Left renal cortex interstitium (tissue), 4 donors: ENCODE measurements at places on chromosomes 1 and 21. TPM values are rescaled to one million over a fixed set of nuclear protein-coding genes. Genes with fewer than 3 reads are reported as not detected.

- no peak for DNase-seq
These were observed 448.8 kb upstream of the VAMP3 start for GRCh38 chr1:7322283-7322785.

The HSPB7 gene
- 6.0 TPM for polyA plus RNA-seq

- no peak for DNase-seq
These were observed 26.8 kb downstream of the EIF4G3 start for GRCh38 chr1:21149855-21150432.

DNA sequence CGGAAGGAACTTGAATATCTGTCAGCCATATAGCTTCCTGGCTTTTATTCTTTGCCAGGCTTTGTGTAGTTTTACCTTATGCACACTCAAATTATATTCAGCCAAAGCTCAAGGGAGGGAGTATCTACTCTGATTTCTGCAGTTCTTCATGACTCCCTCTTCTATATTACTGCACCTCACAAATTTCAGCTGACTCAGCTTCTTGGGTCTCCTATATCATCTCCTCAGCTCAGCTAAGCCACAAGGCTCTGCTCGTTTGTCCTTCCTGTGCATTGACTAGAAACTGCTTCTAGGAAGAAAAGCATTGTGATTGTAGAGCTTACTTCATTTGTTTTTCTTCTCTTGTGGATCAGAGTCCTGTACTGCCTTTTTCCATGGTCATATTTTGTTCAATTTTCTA, 37.4 kb downstream of the BTBD8 start:
- DNase-seq = no peak

DNA sequence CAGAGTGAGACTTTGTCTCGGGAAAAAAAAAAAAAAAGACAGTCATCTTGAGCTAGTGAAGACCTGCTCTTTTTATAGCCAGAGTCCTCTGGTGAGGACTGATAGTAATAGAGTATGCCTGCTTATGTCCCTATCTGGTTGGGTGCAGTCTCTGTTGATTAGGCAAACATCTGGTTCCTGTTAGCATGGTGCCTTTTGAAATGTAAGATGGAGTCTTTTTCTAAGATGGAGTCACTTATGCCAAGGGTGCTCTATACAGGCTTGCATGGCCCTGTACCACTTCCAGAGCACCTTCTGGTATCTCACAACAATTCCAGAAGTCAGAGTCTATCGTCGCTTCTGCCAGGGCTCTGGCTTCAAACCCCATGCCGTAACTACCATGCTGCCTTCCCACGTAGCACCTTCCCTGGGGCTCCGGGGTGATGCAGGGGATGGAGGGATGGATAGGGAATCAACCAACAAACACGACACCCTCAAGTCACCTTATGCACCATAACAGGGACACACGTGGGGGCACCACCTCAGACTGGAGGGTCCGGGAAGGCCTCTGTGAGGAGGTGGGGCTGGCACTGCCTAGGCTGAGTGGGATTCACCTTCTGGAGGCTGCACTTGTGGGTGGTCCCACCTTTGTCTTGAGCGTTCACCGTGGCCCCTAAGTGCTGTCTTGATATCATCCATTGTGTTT, 11.6 kb upstream of the PADI6 start:
- DNase-seq = no peak

The AKR7A3 gene
- 3.3 TPM for polyA plus RNA-seq

DNA sequence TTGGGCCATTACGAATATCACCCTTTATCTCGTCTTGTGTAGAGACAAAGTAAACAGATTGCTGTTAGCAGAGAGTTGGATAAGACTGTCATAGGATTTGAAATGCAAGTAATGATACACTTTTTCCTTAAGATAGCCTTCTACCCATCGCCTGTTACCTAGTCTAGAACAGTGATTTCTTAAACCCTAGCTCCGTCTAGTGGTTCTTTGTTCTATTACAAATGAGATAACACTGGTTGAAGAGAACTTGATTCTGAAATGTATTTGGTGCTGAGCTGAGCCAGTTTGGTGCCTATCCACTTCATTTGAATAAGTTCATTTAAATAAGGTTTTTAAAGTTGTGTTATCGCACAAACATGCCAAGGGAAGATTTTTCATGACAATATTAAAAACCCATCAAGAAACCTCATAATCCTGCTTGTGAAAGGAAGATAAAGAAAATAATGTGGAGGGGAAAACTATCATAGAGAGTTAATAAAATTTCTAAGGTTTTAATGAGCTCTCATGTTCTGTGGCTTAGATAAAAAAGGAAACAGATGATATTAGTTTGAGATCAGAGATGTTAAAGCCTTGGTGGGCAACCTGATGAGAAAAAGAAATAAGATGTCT, 1.5 kb upstream of the KCNH1 start:
- no peak for DNase-seq

GRCh38 chr21:39137248-39138178, 45.7 kb downstream of the PSMG1 start:
- no peak for DNase-seq

DNA sequence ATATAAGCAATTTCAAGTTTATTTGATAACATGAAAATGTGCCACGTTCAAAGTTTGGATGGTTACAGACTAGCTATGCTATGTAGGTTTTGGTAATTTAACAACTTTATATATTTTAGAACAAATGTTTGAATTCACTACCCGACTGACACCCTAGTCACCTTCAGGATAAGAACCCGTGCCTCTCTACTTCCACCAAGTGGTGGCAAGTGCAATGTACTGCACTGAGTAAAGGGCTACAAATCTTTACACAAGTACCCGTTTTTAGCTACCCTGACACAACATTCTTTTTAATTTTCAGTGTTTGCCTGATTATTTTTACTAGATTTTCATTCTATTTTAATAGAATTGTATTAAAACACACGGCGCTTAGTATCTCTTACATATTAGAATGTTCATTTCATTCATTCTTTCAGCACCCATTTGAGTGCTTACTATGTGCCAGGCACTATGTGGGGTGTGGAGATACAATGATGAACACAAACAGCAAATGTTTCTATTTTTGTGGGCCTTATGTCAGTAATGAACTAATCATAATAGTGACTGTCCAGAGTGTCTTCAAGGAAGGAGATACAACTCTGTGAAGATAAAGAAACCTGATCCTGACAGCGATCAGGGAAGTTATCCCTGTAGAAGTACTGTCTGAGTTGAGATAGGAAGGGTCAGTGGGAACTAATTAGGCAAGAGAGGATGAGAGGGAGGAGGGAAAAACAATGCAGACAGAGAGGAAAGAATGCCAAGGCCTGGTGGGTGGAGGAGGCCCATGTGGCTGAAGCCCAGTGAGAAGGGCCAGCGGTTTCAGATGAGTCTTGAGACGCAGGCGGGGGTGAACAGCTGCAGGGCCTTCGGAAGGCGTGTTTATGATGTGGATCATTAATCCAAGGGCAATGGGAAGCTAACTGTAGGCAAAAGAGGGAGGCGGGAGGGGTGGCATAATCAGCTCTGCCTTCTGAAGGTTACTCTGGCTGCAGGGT, 3.8 kb downstream of the LCA5L start:
- no peak for DNase-seq

DNA sequence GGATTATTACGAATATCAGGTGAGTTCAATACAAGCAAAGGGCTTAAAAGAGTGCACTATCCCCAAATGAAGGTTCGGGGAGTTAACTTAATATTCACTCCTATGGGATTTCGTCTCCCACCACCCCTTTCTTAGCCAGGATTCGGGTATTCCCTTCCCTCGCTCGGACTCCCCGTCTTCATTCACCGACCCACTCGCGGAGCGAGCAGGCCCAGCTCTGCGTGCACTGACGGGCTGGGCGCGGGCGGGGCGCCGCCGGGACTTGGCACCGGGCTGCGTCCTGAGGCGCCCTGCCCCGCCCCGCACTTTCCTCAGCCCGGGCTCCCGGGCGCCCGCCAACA, 7.7 kb upstream of the MPZL1 start:
- no peak for DNase-seq

- no peak for DNase-seq
These were observed 8.9 kb downstream of the PTPN14 start for GRCh38 chr1:214542275-214543199.

GRCh38 chr1:86542631-86543030, 4.2 kb upstream of the CLCA4 start:
- no peak for DNase-seq

The HRNR gene
- polyA plus RNA-seq = 0.25 TPM

The GPR161 gene
- polyA plus RNA-seq = 19.1 TPM

The CELSR2 gene
- 23.6 TPM for polyA plus RNA-seq

DNA sequence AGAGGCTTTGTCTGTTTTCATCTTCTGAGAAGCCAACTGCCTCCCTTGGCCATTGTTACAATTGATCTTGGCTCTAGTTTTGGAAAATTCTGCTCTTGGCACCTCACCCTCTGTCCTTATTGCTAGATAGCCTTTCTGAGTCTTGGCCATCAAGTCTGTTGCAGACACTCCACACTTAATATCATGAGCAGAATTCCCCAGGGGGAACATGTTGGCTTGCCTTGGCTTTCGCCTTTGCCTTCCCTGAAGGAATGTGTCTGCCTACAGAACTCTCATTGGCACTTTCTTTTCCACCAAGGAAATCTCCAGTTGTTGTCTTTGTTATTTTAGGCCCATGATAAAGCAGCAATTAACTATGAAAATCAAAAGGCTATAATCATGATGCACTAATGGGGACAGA, 42.7 kb upstream of the LDLRAP1 start:
- DNase-seq = no peak

The DNAH14 gene
- 21.4 TPM for polyA plus RNA-seq

DNA sequence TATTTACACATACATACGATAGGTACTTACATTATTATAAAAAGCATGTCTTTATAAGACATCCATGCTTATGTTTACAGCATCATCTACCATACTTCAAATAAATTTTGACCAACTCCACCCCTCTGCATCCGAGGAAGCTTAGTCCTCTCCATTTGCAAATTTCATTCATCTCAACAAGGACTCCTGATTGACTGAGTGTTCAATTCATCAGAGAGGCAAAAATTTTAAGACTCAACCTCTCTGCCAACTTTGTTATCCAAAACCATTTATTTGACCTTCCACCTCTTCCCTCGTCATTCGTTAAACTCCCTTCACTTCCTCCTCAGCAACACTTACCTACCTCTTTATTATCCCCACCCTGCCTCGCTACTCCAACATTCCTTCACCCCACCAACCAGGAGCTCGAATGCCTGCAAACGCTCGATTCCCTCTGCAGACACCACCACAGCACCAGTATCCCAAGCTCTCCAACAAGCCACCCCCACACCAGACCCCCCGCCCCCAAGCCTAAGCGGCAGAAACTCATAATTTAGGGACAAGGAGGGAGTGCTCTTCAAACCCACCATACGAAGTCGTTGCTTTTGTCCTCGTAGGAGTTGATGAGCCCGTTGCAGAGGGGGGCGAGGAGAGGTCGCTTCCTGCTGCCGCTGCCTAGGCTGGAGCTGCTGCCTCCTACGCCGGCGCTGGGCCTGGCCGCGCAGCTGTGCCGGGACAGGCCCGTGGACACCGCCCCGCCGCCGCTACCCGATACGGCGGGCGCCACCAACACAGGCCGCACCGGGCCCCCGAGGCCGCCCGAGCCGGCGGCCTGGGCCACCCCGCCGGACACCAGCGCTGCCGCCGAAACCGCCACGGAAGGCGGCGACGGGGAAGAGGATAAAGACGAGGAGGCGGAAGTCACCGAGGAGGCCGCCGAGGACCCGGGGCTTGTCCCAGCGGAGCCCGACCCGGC, 803 bp downstream of the COP1 start:
- DNase-seq = peak; percentile 28

DNA sequence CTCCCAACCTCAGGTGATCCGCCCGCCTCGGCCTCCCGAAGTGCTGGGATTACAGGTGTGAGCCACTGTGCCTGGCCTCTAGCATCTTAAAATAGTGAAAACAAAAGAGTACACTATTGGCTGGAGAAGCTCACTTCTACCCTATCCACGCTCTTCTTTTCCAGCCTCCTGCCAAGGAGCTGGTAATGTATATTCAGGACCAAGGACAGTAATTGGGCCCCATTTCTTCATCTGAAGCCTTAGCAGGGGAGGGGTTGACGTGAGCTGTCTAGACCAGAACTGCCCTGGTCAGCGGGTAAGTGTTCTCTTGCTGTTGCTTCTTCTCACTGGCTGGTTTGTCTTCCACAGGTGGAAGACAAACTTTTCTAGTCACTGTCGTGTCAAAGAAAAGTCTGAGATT, 70.2 kb downstream of the DNM3 start:
- DNase-seq = no peak

The KRTAP11-1 gene
- not detected for polyA plus RNA-seq

The KCNE2 gene
- 1.5 TPM for polyA plus RNA-seq

DNA sequence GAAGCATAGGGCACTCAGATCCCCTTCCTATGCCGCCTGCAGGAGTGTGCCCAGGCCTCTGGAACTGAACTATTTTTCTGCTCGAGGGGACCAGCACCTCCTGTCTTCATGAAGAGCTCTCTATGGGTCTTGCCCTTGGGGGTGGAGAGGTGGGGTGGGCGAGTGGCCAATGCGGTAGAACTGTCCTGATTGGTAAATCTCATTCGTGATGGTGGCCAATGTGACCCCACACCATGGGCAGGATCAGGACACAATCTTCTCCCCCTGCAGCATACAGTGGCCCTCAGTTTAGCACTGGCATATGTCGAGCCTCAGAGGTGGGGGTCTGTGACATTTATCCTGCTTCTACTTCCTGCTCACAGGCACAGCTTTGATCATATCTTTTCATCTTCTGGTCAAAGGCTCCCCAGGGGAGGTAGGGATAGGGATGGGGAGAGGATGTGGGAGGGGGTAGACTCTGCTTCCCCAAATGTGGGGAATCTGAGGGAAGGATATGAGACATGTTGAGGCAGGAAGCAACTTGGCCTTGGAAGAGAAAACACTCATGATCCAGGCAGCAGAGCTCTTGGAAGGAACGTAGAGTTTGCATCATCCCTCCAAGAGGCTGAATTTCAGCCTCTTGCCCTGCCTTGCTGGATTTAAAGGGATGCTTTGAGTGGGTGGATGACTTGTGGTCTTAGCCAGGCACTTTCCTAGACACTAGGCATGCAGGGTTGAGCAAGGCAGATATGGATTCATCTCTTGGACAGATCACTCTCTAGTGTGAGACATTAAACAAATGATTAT, 81.8 kb downstream of the LAMC2 start:
- DNase-seq = no peak

The PACC1 gene
- 12.3 TPM for polyA plus RNA-seq

- no peak for DNase-seq
These were observed 221.9 kb upstream of the SAMSN1 start for GRCh38 chr21:14768042-14768441.
